ENCODE measurements at places on chromosomes 6 and 20.

- DNase-seq, result no peak
These were observed 75.9 kb downstream of the GFOD1 start for GRCh38 chr6:13411484-13411883.

DNA sequence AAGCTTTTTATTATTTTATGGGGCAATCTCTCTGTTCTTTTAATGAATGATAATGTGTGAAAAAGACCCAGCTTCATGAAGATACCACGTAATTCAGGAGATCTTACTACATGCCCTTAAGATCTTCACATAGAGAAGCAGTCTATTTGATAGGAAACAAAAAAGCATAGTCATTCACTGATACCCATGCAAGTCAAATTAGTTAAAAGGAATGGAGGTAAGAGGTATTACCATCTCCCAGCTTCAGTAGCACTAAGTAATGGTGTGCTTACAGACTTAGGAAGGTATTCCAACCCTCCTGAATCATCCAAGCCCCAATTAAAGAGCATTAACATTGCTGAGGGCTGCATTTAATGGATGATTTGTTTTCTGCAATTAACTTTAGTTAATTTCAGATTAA lies 364.7 kb downstream of the SYNE1 start:
- DNase-seq, result no peak

DNA sequence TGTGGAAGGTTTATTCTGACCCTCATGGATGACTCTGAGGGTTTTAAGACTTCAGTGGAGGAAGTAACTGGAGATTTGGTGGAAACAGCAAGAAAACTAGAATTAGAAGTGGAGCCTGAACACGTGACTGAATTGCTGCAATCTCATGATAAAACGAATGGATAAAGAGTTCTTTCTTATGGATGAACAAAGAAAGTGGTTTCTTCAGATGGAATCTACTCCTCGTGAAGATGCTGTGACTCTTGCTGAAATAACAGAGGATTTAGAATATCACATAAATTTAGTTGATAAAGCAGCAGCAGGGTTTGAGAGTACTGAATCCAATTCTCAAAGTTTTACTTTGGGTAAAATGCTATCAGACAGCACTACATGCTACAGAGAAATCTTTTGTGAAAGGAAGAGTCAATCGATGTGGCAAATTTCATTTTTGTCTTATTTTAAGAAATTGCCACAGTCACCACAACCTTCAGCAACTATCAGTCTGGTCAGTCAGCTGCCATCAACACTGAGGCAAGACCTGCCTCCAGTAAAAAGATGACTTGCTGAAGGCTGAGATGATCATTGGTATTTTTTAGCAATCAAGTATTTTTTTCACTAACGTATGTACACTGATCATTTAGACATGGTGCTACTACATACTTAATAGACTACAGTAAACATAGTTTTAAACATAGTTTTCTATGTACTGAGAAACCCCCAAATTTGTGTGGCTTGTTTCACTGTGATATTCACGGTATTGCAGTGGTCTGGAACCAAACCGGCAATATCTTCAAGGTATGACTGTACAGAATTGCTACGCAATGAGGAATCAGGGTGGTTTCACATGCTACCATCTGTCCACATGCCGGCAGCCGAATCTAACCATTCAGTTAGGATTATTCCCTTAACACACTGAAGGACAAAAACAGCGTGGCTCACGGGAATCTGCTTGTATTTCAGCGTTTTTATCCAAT lies 149.0 kb downstream of the MYB start:
- DNase-seq, result peak; percentile 50

- DNase-seq, result no peak
These were observed 34.0 kb downstream of the NT5E start for GRCh38 chr6:85483846-85484245.

- DNase-seq, result no peak
These were observed 10.5 kb upstream of the ESR1 start for GRCh38 chr6:151796842-151797530.

DNA sequence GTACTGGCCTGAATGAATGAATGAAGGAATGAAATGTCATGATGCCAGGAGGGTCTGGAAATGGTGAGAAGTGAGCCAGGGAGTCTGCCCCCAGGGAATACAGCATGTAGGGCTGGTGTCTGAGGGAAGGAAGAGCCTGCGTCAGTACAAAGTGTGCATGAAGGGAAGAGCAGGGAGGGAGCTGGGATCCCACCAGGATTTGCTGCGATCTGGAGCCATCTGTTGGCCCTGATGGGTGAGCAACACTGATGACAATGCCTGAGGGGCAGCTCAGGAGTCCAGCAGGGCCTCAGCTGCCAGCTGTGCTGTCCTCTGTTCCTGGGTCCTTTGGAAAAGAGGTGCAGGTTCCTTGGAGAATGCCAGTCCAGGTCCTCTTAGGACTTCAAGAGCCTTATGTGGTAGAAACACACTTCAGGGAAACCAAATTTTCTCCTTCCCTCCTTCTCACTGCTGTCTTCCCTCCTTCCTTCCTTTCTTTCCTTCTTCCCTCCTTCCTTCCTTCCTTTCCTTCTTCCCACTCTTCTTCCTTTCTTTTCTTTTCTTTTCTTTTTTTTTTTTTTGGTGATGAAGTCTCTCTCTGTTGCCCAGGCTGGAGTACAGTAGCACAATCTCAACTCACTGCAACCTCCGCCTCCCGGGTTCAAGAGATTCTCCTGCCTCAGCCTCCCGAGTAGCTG lies 11.5 kb downstream of the BPI start:
- no peak for DNase-seq

GRCh38 chr6:163457637-163458561 lies 43.4 kb downstream of the QKI start:
- peak; percentile 48 for DNase-seq

DNA sequence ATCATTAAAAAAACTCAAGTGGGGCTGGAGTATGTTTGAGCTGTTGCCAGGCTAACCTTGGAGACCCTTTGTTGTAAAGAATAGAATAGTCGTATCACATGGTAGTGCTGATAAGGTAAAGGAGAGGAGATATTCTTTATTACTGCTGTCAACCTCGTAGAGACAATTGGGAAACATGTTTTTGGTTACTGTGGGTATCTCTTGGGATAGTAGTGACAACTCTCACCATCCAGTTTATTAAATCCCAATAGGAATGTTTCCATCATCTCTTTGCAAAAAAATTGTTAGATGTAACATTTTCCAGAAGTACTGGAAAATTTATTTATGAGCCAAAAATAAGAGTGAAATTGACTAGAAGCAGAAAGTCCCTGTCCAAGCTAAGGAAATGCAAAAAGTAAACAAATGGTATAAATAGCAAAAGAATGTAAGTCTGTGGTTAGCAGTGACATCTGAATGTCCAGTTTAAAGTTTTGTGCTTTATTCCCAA lies 829.3 kb upstream of the CITED2 start:
- DNase-seq, result no peak

DNA sequence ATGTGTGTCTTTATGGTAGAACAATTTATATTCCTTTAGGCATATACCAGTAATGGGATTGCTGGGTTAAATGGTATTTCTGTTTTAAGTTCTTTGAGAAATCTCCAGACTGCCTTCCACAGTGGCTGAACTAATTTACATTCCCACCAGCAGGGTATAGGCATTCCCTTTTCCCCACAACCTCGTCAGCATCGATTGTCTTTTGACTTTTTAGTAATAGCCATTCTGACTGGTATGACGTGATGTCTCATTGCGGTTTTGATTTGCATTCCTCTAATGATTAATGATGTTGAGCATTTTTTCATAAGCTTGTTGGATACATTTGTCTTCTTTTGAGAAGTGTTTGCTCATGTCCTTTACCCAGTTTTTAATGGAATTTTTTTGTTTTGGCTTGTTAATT lies 5.3 kb upstream of the TASP1 start:
- no peak for DNase-seq

- no peak for DNase-seq
These were observed 70.1 kb downstream of the SLX4IP start for GRCh38 chr20:10504994-10505730.

- DNase-seq, result no peak
These were observed 40.6 kb upstream of the TMEM181 start for GRCh38 chr6:158519300-158519699.

DNA sequence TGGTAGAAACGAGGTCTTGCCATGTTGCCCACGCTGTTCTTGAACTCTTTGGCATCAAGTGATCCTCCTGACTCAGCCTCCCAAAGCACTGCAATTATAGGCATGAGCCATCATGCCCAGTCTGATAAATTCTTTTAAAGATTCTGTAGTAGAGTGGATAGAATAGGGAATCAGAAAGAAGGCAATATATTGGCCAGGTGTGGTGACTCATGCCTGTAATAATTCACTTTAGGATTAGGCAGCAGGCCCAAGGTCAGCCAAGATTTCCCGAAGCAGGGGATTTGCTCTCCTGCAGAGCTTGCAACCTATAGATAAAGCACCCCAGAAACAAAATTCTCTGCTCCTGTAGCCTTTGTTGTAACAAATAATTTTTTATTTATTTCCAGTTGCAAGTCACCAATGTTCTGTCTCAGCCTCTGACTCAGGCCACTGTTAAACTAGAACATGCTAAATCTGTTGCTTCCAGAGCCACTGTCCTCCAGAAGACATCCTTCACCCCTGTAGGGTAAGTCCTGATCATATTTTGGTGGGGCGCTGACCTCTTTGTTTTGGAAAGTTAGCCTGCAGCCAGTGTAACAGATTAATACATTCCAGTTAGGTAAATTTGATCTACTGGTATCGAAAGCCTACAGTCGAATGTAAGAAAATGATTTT lies 30.4 kb upstream of the MROH8 start:
- DNase-seq, result no peak

- DNase-seq, result no peak
These were observed 592.1 kb upstream of the NRSN1 start for GRCh38 chr6:23533944-23534343.

DNA sequence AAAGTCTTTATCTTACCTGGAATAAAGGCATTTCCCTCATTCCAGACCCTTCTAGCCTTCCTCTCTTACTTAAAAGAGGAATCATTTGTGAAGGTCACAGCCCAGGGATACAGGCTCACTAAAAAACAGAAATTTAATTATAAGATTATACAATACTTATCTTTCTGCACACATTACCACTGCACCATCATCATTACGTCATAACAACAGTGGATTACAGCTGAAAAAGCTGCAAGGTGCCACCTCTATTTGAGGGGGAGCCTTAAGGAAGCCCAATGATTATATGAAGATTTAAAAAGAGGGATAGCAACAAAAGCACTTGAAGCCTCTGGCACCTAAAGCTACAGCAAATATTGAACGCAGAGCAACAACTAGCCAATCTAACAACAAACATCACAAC lies 452.9 kb upstream of the EYS start:
- no peak for DNase-seq

GRCh38 chr6:1895721-1896120 lies 286.0 kb downstream of the FOXC1 start:
- no peak for DNase-seq

DNA sequence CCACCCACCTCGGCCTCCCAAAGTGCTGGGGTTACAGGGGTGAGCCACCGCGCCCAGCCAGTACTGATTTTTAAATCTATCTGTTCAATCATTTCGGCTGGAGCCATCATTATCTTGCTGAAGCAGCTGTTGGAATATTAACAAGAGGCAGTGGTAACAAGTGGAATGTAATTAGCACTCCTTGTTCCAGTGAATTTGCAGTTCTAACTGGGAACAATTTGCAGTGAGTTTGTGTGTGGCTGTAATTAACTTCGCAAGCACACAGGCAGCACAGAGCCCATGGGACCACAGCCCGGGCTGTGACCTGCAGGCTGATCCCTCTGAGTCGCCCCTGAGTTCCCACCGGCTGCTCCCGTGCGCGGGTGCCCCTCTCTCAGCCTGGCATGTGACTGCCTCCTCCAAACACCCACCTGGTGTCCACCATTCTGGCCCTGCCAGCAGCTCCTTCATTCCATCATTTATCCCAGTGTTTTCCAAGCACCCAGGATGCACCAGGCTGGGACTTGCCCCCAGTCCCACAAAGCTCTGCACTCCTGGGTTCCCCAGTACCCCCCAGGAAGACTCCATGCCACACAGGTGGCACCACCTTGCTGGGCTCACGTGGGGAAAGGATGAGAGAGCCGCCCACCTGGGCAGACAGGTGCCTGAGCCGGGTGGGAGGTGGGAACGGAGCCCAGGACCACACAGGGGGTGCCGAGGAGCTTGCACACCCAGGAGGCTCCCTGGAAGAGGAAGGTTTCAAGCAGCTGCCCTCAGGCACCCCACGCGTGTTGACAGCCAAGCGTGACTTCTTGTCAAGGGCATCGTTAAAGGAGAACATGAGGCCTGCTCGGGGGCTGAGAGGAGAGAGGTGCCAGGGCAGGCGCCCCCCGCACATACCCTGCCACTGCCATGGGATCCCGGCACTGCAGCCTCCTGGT lies 75.2 kb downstream of the YTHDF1 start:
- no peak for DNase-seq
